ENCODE measurements at places on chromosomes 2 and 18.

DNA sequence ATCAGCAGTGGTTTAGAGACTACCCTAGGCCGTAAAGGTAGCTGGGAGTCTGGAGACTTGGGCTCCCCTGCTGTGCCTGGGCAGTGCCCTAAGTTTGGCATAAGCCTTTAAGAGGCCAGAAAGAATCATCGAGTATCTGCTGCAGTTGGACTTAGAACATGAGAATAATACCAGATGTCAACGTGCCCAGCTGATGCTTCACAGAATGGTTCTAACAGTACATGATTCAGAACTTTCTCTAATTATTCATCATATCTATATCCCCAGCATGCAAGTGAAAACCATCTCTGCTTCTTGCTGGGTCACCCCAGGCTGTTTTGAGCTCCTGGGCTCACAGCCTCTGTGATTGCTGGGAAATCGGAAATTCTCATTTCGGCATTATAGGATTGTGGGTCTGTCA is 118.1 kb downstream of the NCK2 start:
- DNase-seq: no peak

- no peak for DNase-seq
Measured at GRCh38 chr2:199484927-199485326, 27.2 kb upstream of the SATB2 start.

DNA sequence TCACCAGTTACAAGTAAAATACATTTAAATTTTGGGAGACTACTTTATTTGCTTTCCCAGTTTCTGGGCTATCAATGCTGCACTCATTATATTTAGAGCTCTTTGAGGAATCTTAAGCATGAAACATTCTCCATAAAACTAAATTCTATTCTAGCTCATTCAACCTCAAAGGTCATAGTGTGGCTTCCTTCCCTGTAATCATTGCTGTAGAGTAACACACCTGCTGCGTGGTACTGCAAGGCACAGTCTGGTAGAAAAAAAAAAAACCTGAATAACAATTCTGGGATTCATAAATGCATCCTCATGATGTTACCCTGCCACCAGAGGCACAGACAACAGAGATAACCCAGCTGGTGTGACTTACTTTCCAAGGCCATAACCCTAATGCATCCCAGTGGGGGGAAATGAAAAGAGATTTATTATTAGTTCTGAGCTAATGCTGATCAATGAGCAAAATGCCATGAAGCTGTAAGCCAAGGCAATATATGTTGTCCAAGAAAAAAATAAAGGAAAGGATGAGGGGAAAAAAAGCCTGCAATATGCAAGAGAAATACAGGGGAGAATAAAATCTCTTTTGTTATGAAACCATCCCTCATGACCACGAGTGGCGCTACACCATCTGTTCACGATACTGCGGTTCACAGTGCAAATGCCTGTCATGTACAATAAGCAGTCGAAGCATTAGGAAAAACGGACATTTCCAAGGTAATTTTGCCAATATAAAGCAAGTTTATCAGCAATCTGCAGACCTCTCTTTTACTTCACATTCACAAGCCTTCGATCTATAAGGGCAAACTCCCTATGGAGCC is 1481.6 kb upstream of the PIK3C3 start:
- no peak for DNase-seq

DNA sequence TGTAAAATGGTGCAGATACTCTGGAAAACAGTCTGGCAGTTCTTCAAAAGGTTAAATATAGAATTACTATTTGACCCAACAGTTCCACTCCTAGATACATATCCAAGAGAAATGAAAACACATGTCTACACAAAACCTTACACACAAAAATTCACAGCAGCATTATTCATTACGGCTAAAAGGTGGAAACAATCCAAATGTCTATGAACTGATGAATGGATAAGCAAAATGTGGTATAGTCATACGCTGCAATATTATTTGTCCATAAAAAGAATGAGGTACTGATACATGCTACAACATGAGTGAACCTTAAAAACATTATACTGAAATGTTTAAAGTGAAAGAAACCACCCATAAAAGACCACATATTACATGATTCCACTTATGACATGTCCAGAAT is 4.0 kb downstream of the CYP27C1 start:
- DNase-seq: no peak

GRCh38 chr2:64455545-64455944 is 1.6 kb downstream of the LGALSL start:
- DNase-seq: no peak

GRCh38 chr2:177484180-177484795 is 91.7 kb downstream of the AGPS start:
- DNase-seq: no peak

- no peak for DNase-seq
Measured at GRCh38 chr18:22705328-22705727, 227.8 kb upstream of the RBBP8 start.

DNA sequence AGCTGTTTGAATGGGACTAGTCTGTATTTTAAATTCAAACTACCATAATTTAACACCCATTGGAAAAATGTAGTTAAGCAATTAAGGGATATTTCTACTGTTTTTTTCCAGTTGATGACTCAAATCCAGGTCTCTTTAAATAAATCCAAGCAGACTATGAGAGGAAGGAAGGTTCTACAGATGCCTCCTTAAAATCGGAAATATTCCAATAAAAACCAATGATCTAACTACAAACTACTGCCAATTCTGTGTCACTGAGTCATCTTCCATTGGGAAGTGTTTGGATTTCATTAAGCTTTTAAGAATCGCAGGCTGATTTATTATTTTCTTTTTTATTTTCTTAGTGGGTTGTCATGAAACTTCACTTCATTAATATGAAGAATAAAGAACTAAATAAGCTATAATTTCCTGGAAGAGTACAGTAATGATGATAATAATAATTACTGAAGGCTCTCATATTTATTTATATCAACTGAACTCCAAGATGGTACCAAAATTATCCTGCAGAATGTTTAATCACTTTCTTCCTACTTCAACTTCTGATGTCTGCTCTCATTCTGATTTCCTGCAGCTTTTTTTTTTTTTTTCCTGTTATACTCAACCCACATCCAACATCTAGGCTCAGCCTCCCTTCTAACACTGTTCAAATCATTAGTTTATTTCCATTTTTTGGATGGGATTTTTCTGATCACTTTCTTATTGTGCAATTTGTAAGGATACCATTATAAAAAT is 166.3 kb upstream of the FN1 start:
- DNase-seq: no peak

- DNase-seq: no peak
Measured at GRCh38 chr2:127953849-127954248, 68.1 kb upstream of the AMMECR1L start.

DNA sequence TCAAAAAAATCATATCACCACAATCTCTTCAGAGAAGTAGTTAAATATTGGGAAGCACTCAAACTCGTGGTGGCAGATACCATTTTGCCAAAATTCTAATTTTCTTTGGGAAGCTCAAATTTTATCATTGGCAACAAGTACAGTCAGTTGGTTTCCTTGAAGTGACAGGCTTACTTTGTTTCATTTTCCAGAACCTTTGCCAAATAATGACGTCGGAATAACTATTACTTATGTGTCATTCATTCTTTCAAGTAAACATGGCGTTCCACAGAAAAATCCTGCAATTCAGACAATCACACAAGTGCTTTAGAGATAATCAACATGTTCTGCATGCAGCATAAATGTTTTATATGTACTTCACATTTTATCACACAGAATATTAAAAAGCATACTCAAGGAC is 5.4 kb downstream of the TTLL4 start:
- DNase-seq: no peak

GRCh38 chr18:52220062-52220591 is 119.9 kb upstream of the DCC start:
- DNase-seq: no peak

DNA sequence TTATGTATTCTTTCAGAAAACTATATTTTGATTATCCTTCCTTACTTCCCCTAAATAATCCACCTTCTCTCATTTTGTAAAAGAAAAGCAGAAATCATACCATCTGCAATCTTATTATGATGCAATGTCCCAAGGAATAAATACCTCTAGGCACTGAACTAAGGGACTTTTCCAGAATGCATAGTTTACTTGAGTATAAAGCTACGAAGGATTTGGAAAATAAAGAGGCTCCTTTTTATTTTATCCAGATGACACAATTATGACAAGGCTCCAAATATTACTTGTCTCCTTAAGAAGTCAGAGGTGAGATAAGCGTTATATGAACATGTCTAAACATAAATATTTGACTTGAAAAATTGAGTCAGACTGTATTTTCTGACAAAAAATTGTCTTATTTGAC is 72.1 kb downstream of the COL3A1 start:
- no peak for DNase-seq

DNA sequence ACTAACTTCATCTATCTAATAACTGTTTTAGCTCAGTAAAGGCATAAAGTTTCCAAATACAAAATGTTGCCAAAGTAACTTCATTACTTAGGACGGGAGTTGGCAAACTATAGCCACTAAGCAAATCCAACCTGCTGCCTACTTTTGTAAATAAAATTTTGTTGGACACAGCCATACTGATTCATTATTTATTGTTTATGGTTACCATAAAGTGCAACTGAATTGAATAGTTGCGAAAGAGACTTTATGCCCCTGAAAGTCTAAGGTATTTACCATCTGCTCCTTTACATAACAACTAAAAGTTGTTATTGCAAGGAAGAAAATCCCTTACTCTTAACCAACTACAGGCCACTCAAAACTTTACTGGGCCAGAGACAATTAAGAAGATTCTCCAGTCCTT is 256.7 kb upstream of the RBBP8 start:
- no peak for DNase-seq

DNA sequence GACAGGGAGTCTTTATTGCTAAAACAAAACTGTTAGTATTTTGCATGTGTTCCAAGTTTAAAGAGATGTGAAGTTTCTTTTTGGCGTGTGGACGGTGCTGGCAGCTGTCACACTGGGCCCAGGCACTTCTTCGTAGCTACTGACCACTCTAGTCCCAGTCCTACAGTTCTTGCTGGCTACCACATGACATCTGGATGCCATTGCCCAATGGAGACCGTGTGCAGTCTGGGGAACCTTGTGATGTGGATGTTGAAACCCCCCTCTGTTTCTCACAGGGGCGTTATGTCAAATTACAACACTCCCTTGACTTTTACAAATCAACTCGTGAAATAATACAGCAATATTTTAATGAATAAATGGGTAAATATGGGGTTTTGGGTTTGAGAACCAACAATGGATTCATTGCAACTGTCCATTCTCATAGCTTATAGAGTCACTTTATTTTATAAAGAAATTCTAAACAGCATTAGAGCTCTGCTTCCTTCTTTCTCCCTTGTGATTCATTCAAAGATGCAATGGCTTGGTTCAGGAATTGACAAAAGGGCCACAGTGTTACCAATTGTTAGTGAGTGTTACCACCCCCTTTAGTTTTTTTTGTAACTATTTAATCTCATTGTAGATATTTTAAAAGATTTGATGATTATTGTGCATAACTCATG is 1.2 kb downstream of the GPD2 start:
- DNase-seq: no peak

DNA sequence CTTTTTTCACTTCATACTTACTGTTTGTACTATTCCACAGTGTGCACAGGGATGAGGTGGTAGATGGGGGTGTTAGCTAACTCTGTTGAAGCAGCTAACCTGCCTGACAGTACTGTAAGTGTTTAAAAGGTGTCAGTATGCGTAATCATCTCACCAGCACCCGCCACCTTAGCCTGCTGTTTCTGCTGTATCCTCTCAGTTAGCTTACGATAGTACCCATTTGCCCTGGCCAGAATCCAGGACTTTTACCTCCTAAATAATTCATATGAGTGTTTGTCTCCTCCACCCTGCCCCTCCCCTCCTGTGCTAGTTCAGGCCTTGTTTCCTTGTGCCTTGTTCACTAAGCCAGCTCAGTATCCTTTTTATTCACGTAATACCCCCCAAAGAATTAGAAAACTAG is 34.2 kb downstream of the TRAPPC12 start:
- DNase-seq: no peak

DNA sequence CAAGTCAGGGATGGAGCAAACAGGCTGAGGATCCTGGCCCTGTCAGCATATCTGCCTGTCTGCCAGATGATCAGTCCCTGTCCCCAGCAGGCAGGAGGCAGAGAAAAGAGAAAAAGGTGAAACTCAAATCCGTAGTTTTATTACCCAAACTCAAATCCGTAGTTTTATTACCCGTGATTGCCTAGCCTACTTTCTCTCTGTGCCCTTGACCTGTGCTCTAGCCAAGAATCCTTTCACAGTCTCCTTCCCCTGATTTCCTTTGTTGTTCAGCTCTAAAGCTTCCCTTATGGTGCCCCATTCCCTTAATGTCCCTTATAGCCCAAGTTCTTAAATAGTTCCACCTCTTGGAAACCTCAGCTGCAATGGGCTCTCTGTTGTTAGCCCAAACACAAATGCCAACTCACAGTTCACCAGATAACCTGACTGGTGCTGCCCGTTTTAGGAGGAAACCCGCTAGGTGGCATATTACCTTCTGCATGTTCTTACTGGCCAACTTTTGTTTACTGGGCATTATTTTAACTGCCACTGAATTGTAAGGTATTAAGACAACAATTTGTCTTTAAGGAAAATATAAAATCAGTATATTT is 125.7 kb upstream of the FZD5 start:
- no peak for DNase-seq

- no peak for DNase-seq
Measured at GRCh38 chr2:74226648-74227213, 28.3 kb downstream of the MTHFD2 start.

GRCh38 chr2:196234672-196235071 is 63.3 kb upstream of the STK17B start:
- DNase-seq: no peak

GRCh38 chr2:4882941-4883340 is 809.2 kb upstream of the SOX11 start:
- DNase-seq: no peak

DNA sequence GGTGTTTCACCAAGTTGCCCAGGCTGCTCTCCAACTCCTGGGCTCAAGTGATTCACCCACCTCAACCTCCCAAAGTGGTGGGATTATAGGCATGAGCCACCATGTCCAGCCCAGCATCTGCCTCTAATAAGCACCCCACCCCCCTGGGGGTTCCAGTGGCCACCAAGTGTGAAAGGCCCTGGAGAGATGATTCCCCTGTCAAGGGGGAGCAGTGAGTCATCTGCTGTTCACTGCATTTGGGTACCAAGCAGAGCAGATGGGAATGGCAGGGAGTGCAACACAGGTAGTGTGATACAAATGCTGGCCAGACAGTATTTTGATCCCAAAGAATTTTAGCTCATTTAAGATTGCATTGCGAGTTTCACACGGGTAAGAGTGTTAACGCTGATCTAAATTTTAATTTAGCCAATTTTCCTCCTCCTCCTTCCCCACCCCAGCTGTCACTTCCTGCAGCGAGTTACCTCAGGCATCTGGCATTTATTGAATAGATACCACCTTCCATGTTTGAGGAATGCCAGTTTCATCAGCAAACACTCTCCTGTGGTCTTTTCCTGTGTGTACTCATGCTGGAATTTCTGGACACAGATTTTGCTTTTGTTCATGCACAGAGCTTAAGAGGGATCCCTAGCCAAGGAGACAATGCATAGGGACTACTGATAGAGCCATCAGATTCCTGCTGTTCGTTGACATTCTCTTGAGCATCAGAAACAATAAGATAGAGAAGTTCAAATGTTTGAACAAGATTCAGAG is 32.4 kb upstream of the NCK2 start:
- no peak for DNase-seq

DNA sequence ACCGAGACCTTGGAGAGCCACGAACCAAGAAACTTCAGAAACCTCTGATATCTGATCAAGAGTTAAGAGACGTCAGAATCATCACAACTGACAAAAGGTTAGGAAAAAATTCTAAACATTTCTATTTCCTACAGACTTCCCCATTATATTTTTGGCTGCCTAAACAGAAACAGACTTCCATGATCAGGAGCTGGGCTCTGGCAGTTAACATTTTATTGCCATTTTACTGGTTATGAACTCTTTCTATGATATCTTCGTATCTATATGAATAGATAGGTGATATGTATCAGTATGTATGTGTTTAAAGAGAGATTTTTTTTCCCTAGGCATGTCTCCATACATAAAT is 31.1 kb upstream of the PPP1R1C start:
- no peak for DNase-seq

Data from ecto neural progenitor cell (in vitro differentiated cells).